ENCODE measurements at places on chromosomes 4 and X.

DNA sequence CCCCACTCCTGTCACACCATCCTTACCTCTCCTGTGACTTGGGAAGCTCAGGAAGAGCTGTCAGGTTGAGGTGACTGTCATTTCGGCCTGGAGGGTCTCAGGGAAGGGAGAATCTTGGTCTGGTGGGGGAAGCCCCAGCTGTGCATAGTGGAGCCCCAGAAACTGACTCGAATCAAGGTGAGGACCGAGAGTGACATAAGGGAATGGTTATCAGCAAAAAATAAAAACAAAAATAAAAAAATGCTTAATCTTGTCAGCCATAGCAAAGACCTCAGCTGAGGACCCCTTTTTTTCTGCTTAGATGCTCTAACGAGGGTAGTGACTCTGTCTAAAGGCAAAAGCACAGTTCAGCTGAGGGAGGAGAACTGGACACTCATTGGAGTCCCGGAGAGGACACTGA, at the start of gene MAGEB17:
MAGEB17 (plus strand) TSS at position 301 of the 400 bp plus-strand sequence. CDS start 2,902 bp downstream, outside the sequence.
- DNase-seq, result no peak

GRCh38 chrX:10566716-10567097, 53.7 kb downstream of the MID1 start:
- no peak for DNase-seq

DNA sequence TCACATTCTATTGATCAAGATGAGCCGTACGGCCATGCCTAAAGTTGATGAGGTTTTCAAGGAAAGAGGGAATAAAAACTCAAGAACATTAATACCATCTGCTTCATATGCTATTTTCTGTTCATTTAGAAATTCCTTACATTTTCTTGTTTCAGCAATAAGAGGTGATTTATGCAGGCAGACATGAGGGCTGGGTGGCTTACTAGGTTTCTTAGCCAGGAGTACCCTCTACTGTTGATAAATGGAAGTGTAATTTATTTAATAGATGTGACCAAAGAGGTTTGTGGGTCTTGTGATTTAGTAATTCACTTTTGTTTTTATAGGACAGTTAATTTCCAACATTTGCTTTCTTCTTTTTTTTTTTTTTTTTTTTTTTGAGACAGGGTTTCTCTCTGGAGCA, 6.4 kb upstream of the SMIM9 start:
- DNase-seq, result peak; percentile 11

- DNase-seq, result no peak
Measured at GRCh38 chr4:77036206-77036605, 39.6 kb downstream of the CCNI start.

DNA sequence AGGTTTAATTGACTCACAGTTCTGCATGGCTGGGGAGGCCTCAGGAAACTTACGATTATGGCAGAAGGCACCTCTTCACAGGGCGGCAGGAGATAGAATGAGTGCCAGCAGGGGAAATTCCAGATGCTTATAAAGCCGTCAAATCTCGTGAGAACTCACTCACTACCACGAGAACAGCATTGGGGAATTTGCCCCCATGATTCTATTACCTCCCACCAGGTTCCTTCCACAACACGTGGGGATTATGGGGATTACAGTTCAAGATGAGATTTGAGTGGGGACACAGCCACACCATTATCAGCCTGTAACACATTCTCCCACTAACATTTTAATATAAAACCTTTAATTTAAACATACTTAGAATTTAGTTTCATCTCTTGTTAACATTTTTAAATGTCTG, 144.7 kb upstream of the SMIM10 start:
- no peak for DNase-seq

DNA sequence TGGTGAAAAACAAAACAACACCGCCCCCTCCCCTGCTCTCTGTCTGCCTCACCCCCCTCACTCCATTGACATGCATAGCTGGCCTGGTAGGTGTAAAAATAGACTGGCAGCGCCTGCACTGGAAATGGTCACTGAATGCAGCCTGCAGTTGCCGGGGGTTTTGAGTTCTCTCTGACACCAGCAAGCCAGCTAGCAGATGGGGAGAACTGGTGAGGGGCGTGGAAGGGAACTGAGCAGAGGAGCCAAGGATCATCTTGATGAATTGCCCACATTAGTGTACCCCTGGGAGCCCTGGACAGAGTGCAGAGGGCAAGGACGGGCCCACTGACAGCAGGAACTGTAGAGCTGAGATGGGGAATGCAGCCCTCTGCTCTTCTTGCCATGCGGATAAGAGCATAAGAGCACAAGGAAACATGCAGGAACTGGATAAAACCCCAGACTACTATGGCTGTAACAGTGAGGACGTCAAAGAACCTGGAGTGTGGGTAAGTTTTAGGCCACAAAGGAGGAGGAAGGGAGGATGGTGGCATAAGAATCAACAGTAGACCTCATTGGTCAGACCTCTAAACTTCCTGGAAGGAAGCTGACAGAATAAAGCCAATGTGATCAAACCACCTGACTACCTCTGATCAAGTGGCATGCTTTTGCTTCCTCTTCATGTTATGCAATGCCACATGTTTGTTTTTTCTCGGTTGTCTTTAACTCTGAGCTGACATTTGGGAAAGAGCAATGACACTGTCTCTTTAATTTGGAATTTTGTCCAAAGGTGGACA, 96.3 kb downstream of the ANK2 start:
- DNase-seq, result no peak

DNA sequence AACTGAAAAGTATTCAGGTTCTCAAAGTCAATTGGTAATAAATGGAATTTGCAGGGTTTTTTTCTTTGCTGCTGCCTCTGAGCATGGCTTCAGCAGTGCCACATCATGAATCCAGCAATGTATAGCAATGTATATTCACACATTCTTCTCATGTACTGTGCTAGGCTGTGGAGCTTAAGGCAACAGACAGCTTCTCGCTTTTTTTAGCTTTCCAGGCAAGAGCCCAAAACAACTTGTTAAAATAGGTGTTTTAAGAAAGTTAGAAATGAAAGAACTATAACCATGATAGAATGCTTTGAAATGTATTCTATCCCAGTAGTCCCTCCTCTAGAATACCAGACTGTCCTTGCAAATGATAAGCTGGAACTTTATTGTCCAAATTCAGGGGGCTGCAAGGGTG, 30.4 kb downstream of the SMIM43 start:
- DNase-seq, result no peak

DNA sequence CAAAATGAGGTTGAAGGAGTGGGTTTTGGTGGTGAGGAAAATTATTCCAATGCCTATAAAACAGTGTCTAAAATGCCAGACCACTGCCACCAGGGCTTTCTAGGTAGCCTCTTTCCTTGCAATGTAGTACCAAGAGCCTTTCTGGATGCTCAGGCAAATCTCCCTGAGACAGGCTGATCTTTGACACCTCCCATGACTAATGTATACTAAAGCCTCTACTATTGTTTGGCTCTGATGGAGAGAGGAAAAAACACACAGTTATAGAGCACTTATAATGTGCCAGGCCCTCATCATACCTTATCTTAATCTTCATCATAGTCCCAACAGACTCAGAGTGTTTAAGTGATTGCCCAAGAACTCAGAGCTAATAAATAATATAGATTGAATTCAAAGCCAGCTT, 5.8 kb downstream of the MTMR8 start:
- DNase-seq, result no peak

- DNase-seq, result peak; percentile 6
Measured at GRCh38 chrX:100685284-100685996, 41.4 kb downstream of the SRPX2 start.

DNA sequence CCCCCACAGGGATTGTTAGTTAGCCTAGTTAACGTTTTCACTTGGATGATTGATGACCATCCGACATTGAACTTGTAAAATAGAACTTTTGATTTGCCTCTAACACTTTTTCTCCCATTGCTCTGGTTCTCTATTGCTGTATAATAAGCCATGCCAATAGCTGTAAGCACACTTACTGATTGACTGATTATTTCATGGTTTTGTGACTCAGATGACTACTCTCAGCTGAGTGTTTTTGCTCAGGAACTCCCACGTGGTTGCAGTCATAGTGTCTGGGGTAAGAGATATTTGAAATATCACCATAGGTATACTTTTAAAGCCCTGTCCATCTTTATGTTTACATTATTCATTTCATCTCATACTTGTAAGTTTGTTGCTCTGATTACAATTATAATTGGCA, 1285.5 kb downstream of the STIM2 start:
- DNase-seq, result no peak
